ENCODE measurements at places on chromosomes 13 and 19.
A peak's percentile ranks its signal among the peaks of the same experiment; 100 is the strongest.

DNA sequence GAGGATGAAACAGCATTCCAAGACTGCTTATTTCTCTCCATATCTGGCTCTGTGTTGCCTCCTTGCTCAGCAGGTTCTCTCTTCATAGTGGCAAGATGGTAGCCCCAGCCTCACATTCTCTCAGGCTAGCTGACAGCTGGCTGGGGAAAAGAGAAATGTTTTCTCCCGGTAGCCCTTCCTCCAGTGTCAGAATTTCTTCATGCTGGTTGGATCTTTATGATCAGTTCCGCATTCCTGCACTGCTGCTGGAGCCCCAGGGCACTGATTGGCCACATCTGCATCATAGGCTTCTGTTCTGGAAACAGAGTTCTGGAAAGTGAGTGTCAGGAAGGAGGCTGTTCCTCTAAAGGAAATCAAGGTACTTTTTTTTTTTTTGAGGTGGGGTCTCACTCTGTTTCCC, 24.6 kb downstream of the POP4 start:
- no peak for DNase-seq

- DNase-seq, result no peak
Observed at GRCh38 chr19:37095859-37096258, 17.6 kb downstream of the ZNF420 start.

GRCh38 chr19:5947435-5947834, 30.5 kb downstream of the RANBP3 start:
- DNase-seq, result peak; percentile 62

DNA sequence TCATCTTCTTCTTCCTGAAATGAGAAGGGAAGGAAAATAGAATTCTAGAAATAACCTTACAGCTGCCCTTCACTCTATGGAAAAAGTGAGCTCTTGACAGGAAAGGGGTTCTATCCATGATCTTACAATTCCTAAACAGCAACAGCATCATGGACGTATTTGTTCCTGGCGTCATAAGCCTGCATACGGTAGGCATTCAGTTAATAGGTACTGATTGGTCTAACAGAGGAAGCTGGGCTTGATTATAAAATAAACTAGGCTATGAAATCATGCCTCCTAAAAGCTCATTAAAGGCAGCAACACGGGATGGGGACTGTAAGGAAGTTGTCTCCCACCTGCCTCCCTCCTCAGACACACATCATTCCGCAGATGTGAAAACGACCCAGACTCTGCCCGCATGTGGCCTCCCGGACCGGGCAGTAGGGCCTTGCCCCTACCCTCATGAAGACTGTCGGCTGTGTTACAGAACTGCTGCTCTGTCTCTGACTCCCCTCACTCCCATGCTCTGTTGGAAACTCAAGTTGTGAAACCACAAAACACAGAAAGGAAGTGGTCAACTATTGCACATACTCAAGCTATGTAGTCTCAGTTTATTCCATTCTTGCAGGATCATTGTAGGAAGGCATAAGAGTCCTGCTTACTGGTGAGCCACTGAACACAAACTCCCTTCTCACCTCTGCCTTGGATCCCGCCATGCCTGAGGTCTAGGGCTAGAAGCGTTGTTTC, 129.8 kb downstream of the DLEU7 start:
- DNase-seq, result no peak

DNA sequence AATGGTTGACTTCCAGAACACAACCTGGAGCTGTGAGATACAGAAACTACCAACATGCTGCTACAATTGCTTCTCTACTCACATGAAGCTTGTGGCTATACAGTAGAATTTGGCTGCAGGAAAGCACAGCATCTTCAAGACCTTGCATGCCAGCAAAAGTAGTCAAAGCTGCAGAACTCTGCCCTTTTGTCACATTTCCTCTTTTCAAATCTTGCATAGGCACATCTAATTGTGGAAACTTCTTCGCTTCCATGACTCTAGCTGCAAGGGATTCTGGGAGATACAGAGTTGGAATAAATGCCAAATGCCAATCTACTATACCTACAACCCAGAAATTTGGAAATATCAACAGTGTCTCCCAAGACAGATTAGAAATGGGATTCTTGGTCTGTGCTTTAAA, 462.2 kb downstream of the FOXO1 start:
- DNase-seq, result no peak

GRCh38 chr13:60755380-60756163, 358.6 kb downstream of the TDRD3 start:
- no peak for DNase-seq

DNA sequence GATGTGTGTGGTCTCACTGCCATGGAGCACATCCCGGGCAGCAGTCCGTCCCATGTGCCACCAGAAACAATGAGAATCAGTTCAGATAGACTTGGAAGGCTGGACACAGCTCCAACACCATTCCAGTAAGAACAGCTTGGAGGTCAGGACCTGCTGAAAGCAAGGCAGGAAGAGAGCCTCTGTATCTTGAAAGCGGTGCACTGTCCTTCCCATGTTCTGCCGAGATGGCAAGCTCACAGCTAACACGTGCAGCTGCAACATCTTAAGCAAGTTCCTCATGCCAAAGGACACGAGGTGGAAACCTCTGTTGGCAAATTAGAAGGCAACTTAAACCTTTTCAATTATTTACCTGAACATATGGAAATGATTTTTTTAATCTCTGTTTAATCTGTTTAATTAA, 175.4 kb downstream of the DLEU7 start:
- no peak for DNase-seq

GRCh38 chr13:99911965-99912566, 59.5 kb downstream of the ZIC5 start:
- DNase-seq, result no peak

DNA sequence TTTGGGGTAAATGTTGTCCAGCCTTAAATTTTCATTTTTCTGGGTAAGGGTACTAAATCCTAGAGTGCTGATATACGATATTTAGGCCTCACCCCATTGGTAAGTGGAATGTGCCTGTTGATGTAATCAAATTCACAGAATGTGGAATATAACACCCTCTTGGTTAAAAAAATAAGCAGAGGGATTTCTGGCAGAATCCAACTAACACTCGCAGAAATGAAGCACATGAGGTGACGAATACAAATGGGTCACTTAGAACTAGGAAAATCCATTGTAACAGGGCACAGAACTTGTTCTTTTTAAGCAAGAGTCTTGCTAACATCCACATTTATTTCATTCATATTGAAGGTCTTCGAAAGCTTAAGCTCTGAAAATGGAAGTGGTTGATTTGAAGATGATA, 320.3 kb downstream of the SHISA2 start:
- DNase-seq, result no peak

DNA sequence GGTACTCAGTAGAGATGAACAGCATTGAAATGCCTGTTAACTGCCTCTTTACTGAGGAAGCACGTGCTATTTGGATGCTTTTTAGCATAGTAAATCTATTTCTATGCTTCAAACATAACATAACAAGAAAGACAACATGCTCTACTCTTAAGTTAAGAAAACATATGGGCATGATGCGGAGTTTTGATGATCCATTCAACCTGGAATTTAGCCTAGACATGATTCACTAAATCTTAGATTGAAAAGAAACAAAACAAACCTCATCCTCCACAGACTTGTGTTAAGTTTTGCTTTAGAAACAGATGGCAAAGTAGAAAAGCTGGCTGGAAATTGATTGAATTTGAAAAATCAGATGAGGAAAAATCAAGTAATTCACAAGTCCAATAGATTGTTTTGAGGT, 593.8 kb downstream of the OLFM4 start:
- DNase-seq, result no peak

DNA sequence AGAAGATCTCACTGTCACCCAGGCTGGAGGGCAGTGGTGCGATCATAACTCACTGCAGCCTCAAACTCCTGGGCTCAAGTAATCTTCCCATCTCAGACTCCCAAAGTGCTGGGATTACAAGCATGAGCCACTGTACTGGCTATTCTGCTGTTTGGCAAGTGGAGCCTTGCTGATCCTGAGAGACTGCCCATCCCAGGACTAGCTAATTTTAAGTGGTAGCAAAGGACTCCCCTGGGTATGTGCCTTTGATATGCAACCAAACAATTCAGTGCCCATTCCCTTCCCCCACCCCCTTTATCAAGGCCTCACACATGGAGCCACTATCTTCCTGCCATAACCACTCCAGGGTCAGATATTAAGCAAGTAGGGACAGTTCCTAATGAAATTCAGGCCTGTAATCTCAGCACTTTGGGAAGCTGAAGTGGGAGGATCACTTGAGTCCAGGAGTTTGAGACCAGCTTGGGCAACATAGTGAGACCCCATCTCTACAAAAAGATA, 17.0 kb upstream of the ZNF460 start:
- DNase-seq, result no peak

- DNase-seq, result no peak
Observed at GRCh38 chr19:8340341-8341096, 2.5 kb downstream of the KANK3 start.

DNA sequence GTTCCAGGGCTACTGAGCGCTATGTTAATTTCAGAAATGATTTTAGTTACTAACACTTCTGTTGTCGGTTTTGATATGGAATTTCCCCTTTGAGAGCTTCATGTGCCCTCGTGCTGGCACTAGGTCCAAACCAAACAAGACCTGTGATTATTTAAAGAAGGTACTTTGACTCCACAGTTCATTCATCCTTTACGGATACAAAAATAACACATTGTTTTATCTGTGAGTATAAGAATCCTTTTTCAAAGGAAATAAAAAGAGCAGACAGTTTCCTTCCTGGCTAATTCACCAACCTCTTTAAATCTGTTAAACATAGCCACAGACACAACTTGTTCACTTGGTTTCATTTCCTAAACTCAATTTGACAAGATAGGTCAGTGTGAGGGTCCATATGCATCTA, 141.2 kb downstream of the FLT1 start:
- no peak for DNase-seq

GRCh38 chr19:5048091-5048726, 79.3 kb downstream of the KDM4B start:
- DNase-seq, result peak; percentile 66

GRCh38 chr13:113879017-113879416, 15.1 kb upstream of the GAS6 start:
- no peak for DNase-seq

DNA sequence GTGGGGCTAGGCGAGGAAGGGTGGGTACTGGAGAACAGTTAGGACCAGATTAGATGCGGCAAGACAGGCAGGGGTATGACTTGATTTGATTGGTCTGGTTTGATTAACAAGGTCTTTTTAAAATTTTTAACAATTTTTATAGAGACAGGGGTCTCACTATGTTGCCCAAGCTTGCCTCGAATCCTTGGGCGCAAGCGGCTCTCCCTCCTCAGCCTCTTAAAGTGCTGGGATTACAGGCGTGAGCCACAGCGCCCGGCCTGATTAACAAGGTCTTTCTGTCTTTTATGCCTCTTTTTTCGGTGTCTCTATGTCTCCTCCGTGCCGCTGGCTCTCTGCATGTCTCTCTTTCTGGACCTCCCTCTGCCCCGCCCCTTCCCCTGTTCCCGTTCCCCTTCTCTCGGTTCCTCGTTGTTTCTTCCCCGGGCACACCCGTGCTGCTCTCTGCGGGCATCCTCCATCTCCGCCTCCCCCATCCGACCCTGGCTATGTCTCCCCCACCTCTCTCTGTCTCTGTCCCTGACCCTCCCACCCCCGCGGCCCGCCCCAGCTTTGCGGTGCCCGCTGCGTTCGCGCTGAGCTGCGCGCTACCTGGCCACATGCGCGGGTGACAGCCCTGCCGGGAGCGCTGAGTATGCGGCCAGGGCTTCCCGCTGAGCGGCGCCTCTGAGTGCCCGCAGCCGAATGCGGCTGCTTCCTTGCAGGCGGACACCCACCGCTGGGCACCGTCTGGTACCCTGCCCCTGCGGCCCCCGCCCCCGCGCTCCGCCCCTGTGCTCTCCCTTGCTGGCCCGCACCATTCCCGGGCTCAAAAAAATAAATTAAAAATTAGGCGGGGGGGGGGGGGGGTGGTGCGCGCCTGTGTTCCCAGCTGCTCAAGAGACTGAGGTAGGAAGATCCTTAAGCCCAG, 8.1 kb upstream of the SDHAF1 start:
- peak; percentile 52 for DNase-seq

DNA sequence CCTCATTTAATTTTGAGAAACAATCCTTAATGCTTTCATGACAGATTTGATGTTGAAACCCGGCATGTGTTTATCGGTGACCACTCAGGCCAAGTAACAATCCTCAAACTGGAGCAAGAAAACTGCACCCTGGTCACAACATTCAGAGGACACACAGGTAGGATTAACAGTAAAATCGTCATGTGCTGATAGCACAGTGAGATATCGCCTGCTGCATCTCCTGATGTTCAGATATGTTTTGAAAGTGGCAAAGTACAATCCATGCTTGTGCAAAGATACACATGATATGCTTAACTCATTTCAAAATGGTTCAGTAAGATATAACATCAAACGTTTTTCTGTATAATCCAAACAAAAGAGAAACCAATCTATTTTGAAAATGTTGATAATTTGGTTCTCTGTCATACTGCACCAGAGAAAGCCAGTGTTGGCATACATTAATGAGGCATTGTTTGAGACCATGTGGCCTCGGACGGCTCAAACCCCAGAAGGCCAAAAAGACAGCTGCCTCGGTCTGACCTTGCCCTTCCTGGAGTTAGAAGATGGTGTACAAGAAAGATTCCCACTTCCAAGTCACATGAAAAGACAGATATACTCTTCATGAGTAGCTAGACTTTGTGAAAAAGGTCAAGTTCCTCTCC, 76.2 kb downstream of the DHRS12 start:
- no peak for DNase-seq

DNA sequence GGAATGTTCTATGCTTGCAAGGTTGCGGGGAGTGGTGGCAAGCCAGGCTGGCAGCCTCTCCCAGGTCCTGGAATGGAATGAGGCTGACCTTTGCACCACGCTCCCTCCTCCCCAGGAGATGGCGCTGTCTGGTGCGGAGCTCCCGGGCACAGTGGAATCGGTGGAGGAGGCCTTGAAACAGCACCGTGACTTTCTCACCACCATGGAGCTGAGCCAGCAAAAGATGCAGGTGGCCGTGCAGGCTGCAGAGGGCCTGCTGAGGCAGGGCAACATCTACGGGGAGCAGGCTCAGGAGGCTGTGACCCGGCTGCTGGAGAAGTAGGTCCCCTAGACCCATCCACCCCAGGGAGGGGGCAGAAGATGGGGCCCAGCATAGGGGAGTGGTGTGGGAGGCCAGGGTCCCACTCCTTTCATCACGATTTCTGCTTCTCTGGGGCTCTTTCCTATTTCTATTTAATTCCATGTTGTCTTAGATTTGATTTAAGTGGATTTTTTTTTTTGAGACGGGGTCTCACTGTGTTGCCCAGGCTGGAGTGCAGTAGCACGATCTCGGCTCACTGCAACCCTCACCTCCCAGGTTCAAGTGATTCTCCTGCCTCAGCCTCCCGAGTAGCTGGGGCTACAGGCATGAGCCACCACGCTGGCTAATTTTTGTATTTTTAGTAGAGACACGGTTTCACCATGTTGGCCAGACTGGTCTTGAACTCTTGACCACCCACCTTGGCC, 53.2 kb upstream of the SHKBP1 start:
- no peak for DNase-seq

GRCh38 chr19:13262450-13262849, 112.2 kb downstream of the IER2 start:
- DNase-seq, result no peak

DNA sequence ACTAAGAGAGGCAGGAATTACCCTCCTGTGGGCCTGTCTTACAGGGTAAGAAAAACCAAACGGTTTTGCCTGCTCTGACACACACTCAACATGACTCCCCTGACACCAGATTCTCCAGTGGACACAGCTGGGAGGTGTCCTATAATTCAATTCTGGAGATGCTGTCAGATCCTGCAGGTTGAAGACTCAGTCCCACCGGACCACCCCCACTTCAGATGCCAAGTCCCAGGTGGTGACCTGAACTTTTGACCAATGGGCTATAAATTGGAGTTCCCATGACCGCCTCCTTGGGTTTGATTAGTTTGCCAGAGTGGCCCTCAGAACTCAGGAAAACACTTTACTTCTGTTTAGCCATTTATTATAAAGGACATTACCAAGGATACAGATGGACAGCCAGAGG, 52.6 kb downstream of the RGCC start:
- DNase-seq, result no peak

Measured in anterior cingulate cortex (tissue), 58 donors.